NCI-H2227 treated with DMSO at 0.1 percent for 48 hours (cell line): ENCODE measurements at places on chromosomes 2 and 18.
A peak's percentile ranks its signal among the peaks of the same experiment; 100 is the strongest.

DNA sequence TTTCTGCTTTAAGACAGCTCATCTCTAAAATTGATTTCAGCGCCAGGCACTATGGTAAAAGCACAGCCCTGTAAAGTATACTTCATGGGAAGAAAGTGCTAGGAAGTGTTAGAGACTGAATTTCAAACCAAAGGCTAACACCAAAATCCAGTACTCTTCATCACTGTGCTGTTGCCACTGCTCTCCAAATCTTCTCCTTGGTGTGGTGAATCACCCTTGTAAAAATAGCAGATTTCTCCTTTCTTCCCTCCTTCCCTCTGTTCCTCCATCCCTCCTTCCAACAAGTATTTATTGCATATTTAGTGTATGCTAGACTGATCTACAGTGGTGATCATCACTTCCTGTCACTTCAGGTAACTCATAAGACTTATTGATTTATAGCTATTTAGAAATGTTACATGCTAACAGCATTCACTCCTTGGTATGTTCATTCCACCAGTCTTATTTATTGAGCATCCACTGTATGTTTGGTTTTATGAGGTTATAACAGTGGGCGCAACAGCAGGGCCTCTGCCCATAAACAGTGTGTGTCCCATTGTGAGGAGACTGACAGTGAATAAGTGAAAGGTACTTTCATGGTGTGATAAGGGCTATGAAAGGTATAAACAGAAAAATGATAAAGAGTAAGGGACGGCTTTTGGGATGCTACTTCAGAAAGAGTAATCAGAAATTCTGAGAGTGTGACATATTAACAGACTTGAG lies 20.0 kb downstream of the KDM3A start:
- no peak for DNase-seq

DNA sequence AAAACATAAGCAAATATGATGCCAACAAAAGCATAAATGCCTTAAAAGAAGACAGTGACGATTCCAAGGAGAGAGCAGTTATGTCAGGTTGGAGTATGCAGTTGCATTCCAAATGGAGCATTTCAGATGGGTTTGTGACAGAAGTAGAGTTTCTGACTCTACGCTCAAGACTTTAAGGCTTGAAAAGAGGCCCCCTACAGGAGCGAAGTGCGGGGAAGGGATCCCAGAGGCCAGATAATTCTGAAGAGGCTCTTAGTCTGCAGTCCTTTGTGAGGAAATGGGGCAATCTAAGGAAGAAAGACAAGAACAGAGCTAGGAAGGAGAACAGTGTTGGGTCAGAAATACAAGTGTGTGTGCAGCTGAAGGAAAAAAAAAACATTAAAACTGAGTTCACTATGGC lies 95.5 kb downstream of the ZNF521 start:
- no peak for DNase-seq

DNA sequence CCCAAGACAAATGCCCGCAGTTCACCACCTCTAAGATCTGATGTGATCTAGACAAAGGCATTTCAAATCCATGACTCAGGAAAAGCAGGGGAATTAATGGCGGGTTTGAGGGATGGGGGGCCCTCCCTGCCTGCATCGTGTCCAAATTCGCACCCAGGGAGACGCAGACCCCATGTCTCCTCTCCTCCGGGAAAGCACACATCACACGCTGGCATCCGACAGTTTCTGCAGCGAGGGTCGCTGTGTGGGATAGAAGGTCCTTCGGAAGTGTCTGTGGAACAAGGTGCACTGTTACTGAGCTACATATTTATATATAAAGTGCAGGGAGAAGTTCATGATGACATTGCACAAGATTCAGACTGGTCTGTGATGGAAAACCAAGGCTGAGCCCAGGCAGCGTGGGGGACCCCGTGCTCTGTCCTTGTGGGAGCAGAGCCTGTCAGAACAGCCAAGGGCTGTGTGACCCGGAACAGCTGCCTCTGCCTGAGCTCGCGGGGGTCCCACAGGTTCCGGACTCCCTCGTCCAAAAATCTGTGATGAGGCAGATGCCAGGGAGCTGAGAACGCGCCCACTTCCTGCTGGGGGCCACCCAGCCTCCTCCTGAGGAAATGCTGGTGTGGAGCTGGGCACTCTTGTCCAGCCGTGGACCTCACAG lies 82.3 kb upstream of the CTDP1 start:
- no peak for DNase-seq

DNA sequence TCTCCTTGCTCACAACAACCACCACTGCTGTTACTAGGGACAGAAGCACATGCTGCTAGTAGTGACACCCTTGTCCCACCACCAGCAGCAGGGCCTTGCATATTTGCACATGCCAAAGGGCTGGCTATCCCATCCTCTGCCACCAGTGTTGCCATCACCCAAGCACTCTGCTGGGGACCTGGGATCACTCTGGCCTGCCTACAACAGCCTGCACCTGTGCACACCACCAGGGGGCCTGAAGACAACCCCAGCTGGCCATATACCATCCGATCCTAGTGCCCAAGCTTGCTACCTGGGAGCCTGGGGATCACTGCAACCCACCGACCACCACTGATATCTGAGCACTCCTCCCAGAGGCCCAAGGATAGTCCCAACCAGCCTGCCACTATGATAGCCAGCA lies 99.9 kb upstream of the FANCL start:
- no peak for DNase-seq

DNA sequence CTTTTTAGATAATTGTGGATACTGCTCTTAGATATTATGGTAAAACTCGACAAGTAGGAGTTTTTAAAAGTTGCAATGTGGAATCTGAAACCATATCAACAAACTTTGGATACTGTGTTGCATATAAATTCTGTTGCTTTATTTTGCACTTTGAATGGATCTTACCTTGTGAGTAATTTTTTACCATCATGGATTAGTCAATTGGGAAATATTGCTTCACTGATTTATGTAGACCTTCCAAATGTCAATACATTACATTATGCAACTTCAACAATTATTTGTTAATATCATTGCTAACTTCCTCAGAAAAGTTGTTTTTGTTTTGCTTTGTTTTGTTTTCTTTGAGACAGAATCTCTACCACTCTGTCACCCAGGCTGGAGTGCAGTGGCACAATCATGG lies 102.0 kb upstream of the SLC38A11 start:
- DNase-seq: no peak

DNA sequence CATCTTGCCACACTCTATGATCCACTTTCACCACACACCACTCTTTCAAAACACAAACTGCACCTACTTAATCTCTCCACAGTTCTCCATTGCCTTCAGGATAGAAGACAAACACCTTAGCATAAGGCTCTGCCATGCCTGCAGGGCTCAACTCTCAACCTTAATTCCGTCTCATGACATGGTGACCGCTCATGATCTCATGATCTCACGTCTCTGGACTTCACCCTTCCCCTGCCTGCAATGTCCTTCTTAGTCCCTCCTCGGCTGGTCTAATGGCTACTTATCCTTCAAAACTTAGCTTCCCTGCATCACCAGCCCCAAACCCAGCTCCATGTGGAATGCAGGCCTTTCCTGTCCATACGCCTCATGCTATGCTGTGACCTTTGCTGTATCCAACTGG lies 85.3 kb downstream of the ACVR1 start:
- no peak for DNase-seq

GRCh38 chr18:66329716-66330115 lies 274.2 kb downstream of the CDH19 start:
- no peak for DNase-seq

DNA sequence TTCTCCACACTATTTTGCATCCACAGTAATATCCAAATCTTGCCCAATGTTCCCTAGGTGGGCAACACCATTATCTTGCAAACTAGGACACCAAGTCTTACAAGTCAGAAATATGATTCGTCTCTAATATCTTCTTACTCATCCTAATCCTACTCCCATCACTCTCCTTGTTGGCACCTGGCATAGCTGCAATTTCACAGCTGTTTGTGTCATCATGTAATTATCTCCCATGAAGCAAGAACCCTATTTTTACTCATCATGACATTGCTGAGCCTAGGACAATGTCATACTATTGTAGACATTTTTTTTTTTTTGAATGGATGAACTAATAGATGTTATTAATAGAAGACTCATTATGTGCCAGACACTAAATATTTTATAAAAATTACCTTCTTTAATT lies 91.3 kb upstream of the CCDC141 start:
- DNase-seq: no peak

DNA sequence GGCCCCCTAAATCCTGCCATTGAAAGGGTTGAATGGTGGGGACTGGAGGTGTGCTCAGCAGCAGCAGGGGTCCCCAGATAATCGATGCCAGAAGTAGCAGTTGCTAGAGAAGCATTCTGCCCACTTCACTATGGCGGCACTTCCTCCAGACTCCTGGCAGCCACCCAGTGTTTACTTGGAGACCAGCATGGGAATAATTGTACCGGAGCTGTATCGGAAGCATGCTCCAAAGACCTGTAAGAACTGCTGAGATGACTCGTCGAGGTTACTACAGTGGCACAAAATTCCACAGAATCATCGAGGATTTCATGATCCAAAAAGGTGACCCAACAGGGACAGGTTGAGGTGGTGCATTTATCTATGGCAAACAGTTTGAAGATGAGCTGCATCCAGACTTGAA lies 11.0 kb upstream of the GAREM2 start:
- no peak for DNase-seq

DNA sequence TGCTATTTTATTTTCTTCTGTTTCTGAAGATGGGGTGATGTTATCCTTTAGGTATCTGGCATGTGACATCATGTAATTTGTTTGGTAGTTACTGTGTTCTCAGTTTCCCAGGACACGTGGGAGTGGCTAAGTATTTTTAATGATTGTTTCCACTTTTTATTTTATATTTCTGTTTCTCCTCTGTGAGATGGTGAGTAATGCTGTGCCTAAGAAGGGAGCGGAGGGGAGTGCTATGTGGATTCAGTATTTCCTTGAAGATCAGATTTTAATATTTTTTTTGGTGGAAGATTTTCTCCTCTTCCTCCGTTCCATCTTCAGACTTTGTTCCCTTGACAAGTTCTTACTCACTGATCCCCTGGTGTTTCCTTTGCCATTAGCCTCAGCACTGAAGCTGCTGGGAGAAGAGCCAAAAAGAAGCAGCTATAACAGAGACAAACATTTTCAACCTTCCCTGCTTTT lies 180.0 kb upstream of the MMADHC start:
- peak; percentile 72 for DNase-seq

DNA sequence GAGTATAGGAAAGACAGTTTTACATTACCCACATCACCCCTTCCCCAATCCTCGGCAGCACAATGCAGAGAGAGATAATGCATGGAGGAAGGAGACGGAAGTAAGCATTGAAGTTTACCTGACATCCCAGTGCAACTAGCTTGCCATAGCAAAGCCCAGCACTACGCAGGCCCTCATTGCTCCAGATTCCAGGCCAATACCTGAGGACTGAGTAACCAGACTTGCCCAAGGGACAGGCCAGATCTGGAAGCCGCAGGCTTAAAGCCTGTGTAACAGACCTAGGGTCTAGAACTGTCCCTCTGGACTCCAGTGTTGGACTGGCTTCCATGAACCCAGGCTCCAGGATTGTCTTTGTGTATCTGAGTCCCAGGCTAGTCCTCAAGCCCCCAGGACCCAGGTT lies 17.6 kb downstream of the SERPINB4 start:
- DNase-seq: no peak

DNA sequence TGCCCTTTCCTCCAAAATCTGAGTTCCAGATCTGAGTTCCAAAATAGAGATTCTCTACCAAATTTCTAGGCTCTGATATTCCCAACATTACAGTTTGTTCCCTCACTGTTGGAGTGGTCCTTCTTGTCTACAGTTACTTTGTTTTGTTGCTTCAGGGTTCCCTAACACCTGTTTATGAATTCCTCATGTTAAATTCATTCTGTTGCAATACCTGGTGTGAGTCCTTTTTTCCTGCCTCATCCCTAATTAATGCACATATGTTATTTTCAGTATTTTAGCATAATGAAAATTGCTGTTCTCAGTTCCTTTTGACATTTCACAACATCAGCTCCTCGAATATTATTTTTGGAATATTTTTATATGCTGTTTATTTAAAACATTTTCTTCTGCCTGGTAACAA lies 16.2 kb downstream of the SERPINB13 start:
- DNase-seq: no peak

- no peak for DNase-seq
These were observed 7.0 kb upstream of the HS6ST1 start for GRCh38 chr2:128325611-128326181.

GRCh38 chr2:41937464-41937906 lies 110.3 kb upstream of the PKDCC start:
- peak; percentile 39 for DNase-seq

DNA sequence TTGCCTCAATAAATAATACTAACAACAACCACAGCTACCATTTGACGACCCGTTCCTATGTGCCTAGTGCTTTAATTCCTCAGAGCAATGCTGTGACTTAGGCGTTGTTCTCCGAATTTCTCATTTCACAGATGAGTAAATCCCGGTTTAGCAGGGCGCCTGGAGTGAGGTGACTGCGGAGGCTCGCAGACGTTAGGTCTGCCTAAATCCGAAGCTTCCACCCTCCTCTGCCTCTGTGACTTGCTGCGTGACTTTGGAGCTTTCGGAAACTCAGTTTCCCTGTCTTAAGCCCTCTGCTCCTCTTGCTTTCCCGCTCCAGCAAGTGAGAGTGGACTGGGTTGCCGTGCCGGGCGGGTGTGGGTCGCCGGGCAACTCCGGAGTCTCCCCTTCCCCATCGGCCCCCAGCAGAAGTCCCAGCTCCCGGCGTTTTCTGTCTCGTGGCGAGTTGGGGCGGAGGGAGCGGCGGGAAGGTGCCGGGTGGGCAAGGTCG lies 711 bp upstream of the ATOH8 start:
- DNase-seq: no peak

- DNase-seq: peak; percentile 97
These were observed 74.3 kb upstream of the TSPYL6 start for GRCh38 chr2:54330162-54330925.

DNA sequence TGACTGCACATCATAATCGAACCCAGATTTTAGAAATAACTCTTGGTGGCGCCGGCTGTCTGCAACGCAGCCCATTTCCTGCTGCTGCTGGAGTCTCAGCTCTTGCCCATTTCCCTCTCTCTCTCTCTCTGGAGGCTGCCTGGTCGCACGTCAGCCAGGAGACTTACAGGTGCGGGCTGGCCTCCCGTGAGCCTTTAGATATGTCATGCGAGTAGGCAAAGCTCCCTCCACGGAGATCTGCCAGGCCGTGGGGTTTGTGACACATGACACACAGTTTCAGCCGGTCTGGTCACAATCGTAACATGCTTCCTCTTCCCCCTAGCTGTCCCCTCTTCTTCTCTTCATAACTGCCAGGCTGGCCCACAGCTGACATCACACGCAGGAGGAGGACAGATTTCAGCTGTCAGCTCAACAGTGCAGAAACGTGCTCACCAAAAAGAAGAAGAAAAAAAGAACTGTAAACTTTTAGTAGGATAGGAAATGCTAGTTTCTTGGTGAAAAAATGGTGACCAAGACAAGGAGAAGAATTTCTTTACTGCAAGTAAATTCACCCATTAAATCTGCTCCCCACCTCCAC lies 489.3 kb downstream of the ZNF516 start:
- no peak for DNase-seq
